ENCODE measurements at places on chromosomes 12 and 14.
A peak's percentile ranks its signal among the peaks of the same experiment; 100 is the strongest.

DNA sequence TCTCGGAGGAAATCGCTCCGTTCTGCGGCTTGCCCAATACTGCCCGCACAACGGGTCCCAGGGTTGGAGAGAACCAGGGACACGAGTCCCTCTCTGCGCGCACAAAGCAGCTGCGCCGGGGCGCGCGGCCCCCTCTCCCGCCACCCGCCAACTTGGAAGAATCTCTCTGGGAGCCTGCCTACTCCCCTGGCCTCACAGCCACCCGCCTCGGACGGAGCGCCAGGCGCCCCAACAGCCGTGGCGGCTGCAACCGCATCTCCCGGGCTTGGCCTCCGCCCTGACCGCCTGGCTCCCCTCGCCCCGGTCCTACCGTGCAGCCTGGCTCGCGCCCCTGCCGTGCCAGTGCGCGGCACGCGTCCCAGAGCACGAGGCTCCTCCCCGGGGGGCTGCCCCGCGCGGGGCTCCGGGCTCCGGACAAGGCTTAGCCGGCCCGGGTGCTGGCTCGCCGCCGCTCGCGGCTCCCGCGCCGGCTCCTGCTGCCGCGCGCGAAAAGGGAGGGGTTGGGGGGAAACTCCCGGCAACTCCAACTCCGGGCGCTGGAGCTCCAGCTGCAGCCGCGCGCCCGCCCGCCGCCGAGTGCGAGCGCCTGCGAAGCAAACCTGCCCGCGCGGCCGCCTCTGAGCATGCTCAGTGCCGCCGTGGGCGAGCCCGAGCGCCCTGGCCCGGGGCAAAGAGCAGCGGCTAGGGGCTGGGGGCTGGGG is at the start of gene STXBP6:
Gene STXBP6 (minus strand): TSS at position 580 of the 701 bp plus-strand sequence. CDS start 75,329 bp downstream, outside the sequence.
- peak; percentile 91 for DNase-seq

GRCh38 chr12:73465106-73465505 is 1072.5 kb upstream of the ATXN7L3B start:
- no peak for DNase-seq

GRCh38 chr12:22610131-22610530 is 14.8 kb upstream of the ETNK1 start:
- no peak for DNase-seq

DNA sequence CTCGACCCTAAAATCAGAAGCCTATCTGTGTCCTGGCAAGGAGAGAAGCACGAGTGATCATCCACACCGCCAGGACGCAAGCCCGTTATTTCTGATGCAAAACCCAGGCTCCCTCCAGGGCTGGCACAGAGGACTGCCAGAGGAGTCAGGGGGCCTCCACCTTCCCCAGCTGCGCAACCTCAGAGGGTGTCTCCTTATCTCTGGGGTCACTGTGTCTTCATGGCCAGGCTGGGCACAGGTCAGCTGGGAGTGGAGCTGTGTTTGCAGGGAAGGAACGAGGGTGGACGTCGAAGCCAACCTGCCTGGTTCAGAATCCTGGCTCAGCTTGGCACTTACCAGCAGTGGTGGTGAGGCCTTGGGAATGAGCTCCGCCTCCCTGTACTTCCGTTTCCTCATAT is 12.0 kb upstream of the SERPINA3 start:
- DNase-seq, result no peak

GRCh38 chr14:40981247-40981646 is 625.4 kb upstream of the LRFN5 start:
- no peak for DNase-seq

- no peak for DNase-seq
These were observed 176.1 kb upstream of the SLC38A2 start for GRCh38 chr12:46548605-46549071.

- no peak for DNase-seq
These were observed 1.3 kb downstream of the ATP2A2 start for GRCh38 chr12:110282300-110282860.

DNA sequence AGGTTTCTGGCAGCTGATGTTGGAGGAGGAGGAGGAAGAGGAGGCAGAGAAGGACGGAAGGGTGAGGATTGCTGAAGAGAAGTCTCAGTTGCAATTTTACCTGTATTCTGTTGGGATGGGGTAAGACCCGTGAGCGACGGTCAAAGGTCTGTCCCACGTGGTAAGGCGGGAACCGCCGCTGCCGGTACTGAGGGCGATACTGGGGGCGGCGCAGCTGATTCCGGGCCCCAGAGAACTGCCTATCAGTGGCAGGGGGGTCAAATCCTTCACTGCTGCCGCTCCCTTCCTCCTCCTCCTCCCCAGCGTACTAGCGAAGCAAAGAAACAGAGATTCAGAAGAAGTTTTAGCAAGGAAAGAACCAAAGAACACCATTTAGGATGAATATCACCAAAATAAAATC is 13.3 kb downstream of the YBX3 start:
- DNase-seq, result no peak

GRCh38 chr12:105954951-105955931 is 183.5 kb downstream of the NUAK1 start:
- DNase-seq, result peak; percentile 52

DNA sequence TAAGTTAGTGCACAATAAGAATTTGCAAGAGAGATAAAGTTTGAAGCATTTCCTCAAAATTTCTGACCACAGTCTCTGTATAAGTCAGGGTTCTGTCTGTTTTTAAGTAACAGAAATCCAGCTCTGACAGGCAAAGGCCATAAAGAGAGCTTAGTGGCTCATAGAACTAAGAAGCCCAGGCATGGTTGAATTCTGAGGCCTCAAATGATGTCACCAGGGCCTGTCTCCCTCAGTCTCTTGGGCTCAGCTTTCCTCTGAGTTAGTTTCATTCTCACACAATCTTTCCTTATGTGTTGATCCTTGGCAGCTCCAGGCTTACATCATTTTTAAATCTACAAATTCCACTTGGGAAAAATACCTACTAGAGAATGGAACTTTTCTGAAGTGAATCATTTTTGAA is 173.4 kb upstream of the ATP2B1 start:
- DNase-seq, result peak; percentile 40

- no peak for DNase-seq
These were observed 33.4 kb downstream of the TXNRD1 start for GRCh38 chr12:104249017-104249416.

- no peak for DNase-seq
These were observed 53.5 kb upstream of the RAP1B start for GRCh38 chr12:68557011-68557730.

DNA sequence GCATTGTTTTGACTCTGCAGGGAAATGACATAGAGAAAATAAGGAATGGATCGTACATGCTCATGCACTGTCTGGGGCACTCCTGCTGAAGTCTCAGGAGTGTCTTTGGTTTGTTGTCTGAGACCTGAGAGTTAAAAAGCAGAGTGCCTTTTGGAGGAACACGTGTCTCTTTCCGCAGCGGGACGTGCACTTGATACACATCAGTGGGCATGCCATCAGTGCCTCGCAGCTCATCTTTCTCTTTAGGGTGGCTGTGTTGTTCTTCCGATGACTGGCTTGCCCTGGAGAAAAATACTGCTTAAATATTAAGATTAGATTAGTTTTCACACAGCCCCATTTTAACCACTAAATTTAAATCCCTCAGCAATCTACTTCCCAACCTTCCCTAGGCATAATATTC is 835.9 kb downstream of the DIO2 start:
- no peak for DNase-seq

- DNase-seq, result peak; percentile 34
These were observed 71.2 kb downstream of the SAMD4A start for GRCh38 chr14:54638135-54638446.

DNA sequence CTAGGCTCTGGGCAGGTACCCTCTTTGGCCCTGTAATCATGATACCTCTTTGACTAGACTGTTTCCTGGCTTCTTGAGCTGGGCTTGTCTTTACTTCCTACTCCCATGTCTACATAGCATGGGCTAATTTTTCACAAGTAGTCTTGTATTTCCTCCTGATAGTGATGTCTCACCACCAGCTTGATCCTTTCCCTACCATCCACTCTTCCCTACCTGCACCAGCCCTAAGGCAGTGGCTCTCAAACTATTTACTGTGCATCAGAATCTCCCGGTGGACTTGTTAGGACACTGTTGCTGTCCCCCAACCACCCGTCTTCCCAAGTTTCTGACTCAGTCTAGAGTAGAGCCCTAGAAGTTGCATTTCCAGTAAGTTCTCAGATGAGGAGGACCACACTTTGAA is 162.7 kb upstream of the AMIGO2 start:
- no peak for DNase-seq

GRCh38 chr12:124336742-124337520 is 42.0 kb downstream of the RFLNA start:
- no peak for DNase-seq

- DNase-seq, result no peak
These were observed 138.7 kb downstream of the MED13L start for GRCh38 chr12:116138781-116139180.

DNA sequence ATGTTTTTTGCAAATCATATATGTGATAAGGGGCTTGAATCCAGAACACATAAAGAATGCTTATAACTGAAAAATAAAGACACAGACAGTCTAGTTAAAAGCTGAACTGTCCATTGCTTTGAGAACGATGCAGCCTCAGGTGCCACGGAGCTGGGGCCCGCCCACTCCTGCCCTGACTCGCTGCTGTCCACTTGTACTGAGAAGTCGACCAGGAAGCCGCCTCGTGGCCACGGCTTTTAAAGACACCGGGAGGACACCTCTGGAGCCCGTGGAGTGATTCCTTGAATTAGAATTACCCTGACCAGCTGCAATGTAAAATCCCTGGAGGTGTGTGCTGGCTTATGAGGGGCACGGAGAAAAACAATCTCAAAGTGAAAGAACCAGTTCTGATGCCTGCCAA is 23.9 kb upstream of the TEX22 start:
- DNase-seq, result no peak

GRCh38 chr14:73749706-73750530 is 35.7 kb upstream of the PNMA1 start:
- peak; percentile 6 for DNase-seq

DNA sequence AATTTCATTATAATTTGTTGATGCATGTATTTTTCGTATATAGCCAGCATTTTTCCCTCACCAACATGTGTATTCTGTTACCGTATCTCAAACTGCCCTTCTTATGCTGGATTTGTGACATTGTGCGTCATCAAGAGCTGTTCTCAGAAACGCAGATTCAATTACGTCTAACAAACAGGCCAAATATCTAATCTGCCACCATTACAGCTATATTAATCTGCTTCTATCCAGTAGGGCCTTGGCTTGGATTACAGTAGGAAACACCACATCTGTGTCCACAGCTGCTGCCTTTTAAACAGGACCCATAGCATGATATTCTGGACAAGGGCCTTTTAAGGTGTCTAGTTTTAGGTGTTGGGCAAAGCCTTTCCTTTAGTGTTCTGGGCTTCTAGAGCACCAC is 140.6 kb downstream of the PDE3A start:
- no peak for DNase-seq

DNA sequence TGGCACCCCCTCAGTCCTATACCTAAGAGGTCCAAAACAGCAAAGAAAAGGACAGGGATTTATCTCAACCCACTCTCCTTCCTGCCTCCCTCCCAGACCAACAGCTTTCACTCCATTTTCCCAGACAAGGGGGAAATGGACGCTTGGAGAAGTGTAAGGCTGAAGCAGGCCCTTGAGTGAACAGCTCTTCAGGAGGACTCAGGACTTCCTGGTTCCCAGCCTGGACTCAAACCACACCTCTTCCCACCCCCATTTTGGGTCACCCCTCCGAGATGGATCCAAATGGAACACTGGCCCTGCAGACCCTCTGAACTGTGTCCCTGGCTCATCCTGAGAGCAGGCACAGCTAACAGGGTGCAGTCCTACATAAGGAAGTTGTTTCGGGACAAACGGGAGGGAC is 2.7 kb downstream of the KMT2D start:
- no peak for DNase-seq

GRCh38 chr12:4991373-4991772 is 52.3 kb upstream of the KCNA5 start:
- no peak for DNase-seq

GRCh38 chr14:102923201-102923924 is 900 bp downstream of the AMN start:
- peak; percentile 42 for DNase-seq

DNA sequence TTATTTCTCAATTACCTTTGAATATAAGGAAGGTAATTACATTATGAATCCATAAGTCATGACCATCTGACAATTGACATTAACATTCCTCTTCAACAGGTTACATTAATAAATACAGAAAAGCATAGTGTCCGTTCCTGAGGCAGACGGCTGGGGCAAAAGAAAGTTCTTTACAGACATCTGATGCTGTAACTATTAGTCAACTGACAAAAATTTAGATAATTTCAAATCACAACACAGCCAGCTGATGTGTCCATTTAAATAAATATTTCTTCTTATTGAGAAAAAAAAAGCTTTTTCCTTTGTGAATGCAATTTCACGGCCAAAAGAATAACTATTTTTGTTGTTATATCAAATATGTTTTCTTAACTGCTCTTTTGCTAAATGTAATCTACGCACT is 9.2 kb upstream of the PYROXD1 start:
- no peak for DNase-seq

GRCh38 chr14:73393375-73393774 is 65.0 kb downstream of the NUMB start:
- no peak for DNase-seq

GRCh38 chr12:123532019-123532418 is 1.5 kb downstream of the RILPL1 start:
- no peak for DNase-seq

DNA sequence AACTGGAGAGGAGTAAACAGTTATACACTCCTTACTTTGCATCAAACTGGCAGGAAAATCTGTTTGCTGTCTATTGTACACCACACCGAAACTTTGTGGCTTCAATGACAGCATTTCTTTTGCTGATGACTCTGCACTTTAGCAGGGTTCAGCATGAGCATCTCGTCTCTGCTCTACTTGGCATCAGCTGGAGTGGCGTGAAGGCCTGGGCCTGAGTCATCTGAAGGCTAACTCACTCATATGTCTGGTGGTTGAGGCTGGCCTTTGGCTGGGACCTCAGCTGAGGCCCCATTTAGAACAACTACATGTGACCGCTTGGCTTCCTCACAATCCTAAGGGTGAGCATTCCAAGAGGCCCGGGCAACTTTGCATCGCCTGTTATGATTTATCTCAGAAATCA is 28.7 kb upstream of the REP15 start:
- DNase-seq, result no peak

- DNase-seq, result peak; percentile 3
These were observed 12.7 kb downstream of the CCND2 start for GRCh38 chr12:4286228-4286627.

DNA sequence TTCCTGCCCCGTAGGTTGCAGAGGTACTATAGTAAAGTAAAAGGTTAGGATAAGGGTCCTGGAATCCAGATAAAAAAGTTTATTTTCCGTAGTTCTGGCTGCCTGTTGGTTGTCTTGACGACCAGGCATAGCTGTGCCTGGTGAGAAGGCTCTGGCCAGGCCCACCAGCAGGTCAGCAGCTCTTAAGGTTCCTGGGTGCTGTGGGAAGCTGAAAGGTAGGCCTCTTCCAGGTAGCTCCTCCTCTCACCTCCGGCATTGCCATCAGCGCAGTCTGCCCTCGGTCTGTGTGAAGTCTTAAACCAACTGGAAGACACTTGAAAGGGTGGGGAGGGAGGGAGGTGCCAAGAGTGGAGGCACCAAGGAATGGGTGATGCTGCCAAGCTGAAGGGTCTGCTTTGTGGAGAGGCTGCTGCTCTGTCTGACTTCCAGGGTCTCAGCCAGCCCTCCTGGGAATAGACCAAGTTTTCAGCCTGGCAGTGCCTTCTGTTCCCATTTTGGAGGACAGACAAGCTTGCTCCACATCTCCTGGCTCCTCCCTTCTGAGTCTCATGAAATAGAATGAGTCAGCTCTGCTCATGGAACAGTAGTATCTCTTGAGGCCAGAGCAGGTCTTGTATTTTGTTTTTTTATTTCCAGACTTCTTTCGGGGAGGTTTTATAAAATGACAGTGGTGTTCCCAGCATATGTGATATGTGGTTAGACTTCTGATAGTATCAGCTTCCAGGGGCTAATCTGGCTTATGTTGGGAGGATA is 5.2 kb upstream of the ACADS start:
- DNase-seq, result peak; percentile 57
